HL-60 (cell line): ENCODE measurements at places on chromosomes 7 and 10.

- no peak for DNase-seq
Observed at GRCh38 chr7:47827871-47828270, 120.4 kb downstream of the PKD1L1 start.

DNA sequence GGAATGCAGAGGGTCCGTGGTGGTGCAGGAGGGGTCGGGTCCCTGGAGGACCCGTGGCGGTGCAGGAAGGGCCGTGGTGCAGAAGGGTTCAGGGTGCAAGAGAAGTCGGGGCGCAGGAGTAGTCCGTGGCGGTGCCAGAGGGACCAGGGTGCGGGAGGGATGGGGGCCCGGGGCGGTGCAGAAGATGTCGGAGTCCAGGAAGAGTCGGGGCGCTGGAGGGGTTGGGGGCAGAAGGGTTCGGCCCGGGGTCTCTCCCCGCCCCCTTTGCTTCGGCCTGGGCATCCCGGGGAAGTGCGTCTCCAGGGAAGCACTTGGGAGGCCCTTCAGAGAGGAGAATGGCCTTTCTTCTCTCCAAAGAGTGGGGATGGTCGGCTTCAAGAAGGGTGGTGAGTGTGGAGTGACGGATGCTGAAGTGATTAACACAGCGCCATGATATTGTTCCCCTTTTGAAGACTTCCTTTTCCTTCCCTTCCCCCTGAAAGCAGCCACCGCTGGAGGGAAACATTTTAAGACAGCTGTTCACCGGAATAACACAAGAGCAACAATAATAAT, 997 bp downstream of the WDR37 start:
- no peak for DNase-seq

DNA sequence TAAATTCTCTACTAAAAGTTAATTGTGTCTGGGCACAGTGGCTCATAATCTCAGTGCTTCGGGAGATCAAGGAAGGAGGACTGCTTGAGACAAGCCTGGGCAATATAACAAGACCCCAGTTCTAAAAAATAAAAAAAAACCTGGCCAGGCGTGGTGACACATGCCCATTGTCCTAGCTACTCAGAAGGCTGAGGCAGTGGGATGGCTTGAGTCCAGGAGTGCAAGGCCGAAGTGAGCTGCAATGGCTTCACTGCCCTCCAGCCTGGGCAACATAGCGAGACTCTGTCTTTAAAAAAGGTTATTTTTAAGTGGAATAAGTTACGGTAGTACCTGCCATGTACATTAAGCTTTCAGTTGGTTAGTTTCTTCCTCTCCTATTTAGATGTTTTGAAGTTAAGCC, 28.9 kb downstream of the CDK14 start:
- no peak for DNase-seq

- DNase-seq: no peak
Observed at GRCh38 chr7:130154501-130155317, 50.5 kb downstream of the TMEM209 start.

GRCh38 chr7:99312316-99313203, 13.1 kb upstream of the ARPC1A start:
- DNase-seq: peak; percentile 67

- peak; percentile 13 for DNase-seq
Observed at GRCh38 chr10:52951824-52952223, 179.2 kb upstream of the MBL2 start.

- DNase-seq: no peak
Observed at GRCh38 chr10:118633786-118634185, 38.3 kb upstream of the PRLHR start.

DNA sequence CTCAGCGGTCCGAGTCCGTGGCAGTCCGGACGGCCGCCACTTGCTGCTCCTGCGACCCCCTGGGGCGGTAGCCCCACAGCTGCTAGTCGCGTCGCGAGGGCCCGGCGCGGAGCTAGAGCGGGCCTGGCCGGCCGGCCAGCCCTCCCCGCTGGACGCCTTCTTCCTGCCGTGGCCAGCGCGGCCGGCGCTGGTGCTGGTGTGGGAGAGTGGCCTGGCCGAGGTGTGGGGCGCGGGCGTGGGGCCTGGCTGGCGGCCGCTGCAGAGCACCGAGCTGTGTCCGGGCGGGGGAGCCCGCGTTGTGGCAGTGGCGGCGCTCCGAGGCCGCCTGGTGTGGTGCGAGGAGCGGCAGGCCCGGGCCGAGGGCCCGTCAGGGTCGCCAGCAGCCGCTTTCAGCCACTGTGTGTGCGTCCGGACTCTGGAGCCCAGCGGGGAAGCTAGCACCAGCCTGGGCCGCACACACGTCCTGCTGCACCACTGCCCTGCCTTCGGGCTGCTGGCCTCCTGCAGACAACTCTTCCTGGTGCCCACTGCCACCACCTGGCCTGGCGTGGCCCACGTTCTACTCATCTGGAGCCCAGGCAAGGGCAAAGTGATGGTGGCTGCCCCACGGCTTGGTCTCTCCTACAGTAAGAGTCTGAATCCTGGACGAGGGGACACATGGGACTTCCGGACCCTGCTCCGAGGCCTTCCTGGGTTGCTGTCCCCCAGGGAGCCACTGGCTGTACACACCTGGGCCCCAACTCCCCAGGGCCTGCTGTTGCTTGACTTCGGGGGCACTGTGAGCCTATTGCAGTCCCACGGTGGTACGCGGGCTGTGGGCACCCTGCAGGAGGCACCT, 631 bp downstream of the HPS6 start:
- DNase-seq: no peak

- DNase-seq: peak; percentile 22
Observed at GRCh38 chr10:34758447-34758996, 56.6 kb downstream of the PARD3 start.

DNA sequence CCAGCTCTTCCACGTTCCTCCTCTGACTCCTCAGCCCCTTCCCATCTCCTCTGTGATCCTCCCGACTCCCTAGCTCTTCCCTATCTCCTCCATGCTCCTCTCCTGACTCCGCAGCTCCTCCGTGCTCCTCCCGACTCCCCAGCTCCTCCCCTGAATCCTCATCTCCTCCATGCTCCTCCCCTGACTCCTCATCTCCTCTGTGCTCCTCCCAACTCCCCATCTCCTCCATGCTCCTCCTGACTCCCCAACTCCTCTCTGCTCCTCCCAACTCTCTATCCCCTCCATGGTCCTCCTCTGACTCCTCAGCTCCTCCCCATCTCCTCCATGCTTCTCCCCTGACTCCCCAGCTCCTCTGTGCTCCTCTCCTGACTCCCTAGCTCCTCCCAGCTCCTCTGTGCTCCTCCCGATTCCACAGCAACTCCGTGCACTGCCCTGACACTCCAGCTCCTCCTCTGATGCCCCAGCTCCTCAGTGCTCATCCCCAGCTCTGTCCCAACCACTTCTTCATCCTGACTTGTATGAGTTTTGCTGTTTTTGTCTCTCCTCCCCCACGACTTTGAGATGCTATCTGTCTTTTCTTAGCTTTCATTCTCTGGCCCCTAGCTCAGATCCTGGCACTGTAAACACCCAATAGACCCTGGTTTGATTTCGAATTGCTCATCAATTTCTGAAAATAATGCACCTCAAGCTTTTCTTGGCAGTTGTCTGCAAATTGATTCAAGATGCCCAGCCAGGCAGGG, 38.3 kb downstream of the OAT start:
- no peak for DNase-seq

GRCh38 chr10:62096256-62096933, 172.2 kb downstream of the RTKN2 start:
- DNase-seq: no peak

GRCh38 chr7:106452031-106452851, 167.5 kb upstream of the NAMPT start:
- no peak for DNase-seq

DNA sequence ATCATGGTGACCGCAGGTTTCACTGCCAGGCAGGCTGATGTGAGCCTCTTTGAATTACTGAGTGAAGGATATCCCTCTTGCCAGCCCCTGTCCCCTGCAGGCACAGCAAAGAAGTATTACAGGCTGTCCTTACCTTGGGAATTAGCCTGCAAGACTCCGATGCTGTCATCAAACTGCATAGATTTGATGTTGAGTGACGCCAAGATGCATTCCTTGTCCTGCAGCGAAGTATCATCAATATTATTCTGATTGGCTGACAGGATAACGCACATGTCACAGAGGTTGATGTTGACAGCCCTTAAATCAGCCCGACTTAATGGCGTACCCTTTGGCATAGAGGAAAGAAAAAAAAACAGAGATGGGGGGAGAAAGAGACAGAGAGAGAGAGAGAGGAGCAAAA, 693.0 kb downstream of the KCNMA1 start:
- no peak for DNase-seq

- DNase-seq: no peak
Observed at GRCh38 chr7:148011753-148012152, 578.8 kb upstream of the C7orf33 start.

DNA sequence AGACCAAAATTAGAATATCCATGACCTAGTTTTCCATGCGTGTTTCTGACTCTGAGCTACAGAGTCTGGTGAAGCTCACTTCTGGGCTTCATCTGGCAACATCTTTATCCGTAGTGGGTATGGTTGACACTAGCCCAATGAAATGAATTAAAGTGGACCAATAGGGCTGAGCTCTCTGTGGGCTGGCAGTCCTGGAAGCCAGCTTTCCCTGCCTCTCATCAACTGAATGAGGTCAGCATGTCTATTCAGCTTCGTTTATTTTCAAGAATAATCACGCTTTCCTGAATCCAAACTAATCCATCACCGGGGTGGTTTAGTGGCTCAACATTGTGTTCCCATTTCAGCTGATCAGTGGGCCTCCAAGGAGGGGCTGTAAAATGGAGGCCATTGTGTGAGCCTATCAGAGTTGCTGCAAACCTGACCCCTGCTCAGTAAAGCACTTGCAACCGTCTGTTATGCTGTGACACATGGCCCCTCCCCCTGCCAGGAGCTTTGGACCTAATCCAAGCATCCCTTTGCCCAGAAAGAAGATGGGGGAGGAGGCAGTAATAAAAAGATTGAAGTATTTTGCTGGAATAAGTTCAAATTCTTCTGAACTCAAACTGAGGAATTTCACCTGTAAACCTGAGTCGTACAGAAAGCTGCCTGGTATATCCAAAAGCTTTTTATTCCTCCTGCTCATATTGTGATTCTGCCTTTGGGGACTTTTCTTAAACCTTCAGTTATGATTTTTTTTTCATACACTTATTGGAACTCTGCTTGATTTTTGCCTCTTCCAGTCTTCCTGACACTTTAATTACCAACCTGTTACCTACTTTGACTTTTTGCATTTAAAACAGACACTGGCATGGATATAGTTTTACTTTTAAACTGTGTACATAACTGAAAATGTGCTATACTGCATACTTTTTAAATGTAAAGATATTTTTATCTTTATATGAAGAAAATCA, 35.5 kb downstream of the CAV1 start:
- DNase-seq: no peak

DNA sequence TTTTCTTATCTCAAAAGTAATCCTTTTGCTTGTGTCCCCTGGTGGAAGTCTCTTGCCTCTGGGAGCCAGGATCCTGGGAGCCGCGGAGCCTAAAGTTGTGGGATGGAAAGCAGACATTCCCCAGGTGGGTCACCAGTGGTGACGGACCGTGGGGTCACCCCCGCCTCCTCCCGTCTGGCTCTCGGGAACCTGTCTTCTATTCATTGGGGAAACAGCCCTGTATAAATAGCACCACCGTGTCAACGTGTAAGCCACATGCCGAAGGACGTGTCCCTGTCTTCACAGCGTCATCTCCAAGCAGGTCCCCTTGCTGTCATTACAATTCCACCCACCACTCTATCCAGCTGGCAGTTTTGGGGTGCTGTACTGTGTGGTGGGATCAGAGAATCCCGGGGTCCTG, 87.5 kb downstream of the ELFN1 start:
- DNase-seq: no peak

- DNase-seq: peak; percentile 64
Observed at GRCh38 chr10:104032144-104032775, 53.4 kb downstream of the COL17A1 start.

GRCh38 chr7:26500749-26501352, 209.2 kb downstream of the SNX10 start:
- DNase-seq: no peak

GRCh38 chr10:54133203-54133602, 667.8 kb downstream of the PCDH15 start:
- DNase-seq: no peak

DNA sequence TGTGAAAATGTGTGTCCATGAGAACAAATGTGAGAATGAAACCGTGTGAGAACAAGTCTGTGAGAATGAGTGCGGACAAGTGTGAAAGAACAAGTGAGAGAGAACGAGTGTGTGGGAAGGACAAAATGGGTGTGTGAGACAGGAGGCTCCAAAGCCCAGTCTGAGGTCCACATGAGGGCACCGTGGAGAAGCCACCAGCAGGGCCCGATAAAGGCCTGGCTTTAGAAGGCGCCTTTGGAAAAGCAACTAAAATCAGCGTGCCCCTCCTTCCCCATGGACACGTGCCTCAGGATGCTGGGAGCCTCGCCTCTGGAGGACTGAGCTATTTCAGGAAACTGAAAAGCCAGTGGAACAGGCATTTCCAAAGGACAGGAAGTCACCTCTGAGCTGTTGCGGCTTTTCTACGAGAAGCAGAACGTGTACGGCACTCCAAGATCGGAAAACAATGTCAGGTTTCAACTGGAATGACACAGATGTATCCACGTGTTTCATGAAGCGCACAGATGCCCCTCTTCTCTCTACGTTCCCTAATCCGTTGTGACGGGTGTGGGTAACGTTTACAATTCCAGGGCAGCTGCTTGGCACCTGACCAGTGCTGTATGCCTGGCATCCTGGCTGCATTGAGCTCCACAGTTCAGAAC, 46.4 kb downstream of the ESYT2 start:
- no peak for DNase-seq

GRCh38 chr7:149872419-149873073, 1.2 kb upstream of the ATP6V0E2 start:
- DNase-seq: peak; percentile 54

- DNase-seq: no peak
Observed at GRCh38 chr10:107649249-107649648, 484.7 kb upstream of the SORCS1 start.

DNA sequence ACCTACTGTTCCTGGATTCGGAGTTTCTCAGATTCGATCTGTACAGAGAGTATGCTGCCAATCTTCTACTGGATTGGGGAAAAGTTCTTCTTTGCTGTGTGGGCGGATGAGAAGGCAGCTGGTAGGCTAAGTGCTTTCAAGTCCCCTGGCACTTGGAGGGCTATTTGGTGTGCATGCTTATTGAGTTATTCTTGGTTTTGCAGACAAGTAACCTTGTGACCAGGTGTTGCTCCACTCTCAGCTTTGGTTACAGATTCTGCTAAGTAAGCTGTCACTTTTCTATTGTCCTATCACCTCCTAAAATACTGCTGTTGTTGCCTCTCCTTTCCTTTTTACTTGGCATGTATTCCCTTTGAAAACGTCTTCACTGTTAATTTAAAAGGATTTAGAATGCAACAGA, 1375.1 kb upstream of the LRRTM3 start:
- no peak for DNase-seq

DNA sequence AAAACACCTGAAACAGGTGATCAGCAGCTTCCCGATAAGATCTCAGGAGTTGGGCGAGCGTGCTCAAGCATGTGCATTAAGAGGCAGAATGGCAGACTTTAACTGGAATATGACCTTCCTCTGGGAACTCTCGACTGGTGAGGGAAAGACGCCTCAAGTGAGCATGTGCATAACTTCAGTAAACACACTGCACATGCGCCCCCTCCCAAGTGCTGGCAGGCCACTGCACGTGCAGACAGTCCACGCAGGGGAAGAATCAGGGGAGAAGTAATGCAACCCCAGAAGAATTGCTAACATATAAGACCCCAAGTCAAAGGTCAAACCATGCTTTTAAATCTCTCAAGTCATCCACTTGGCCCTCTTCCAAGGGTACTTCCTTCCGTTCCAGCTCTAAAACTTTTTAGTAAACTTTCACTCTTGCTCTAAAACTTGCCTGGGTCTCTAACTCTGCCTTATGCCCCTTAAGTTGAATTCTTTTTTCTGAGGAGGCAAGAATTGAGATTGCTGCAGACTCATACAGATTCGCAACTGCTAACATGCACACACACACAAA, 541.0 kb downstream of the TNS3 start:
- no peak for DNase-seq

- no peak for DNase-seq
Observed at GRCh38 chr10:99532687-99533495, at the start of gene NKX2-3. TSS of gene NKX2-3 (plus strand) at chr10:99532942. CDS start at chr10:99533132, 190 bp downstream.
